ENCODE measurements at places on chromosomes 13 and 19. TPM values are rescaled to one million over a fixed set of nuclear protein-coding genes. Genes with fewer than 3 reads are reported as not detected.

Gene PPM1N
- 1.6 TPM for total RNA-seq

Gene KLK3
- not detected for total RNA-seq

Gene LEUTX
- not detected for total RNA-seq

Gene GAS6
- 70.0 TPM for total RNA-seq

Gene FOSB
- 3.6 TPM for total RNA-seq
